ENCODE measurements at places on chromosomes 2 and 18.

DNA sequence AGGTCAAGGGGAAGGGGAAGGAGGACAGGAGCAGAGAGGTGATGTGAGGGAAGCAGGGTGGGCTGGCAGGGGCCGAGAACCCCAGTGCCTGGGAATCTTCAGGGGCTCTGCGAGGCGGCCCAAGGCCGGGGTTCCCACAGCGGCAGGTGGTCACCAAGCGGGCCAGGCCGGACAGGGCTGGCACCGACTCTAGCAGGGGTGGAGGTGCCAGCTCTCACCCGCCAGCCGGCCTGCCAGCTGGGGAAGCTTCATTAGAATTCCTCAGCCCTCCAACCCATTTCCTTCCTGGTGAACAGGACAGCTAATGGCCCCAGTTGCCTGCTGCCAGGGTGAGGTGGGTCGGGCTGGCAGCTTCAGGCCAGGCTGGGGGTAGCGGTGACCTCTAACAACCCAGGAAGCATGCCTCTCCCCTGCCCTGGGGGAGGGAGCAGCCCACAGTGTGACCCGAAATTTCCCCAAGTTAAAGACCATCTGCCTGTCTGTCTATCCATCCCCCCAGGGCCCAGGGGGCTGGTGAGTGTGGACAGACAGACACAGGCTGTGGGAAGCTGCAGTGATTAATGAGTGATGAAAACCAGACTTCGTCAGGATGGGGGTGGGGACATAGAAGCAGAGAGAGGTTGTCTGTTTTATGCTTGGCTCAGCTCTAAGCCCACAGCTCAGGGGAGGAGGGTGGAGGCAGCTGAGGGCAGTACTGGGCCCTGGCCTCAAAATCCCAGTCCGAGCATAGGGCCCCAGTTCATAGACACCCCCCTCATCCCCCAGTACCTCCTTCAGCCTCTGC is 144.1 kb downstream of the ZFP36L2 start:
- DNase-seq: no peak

DNA sequence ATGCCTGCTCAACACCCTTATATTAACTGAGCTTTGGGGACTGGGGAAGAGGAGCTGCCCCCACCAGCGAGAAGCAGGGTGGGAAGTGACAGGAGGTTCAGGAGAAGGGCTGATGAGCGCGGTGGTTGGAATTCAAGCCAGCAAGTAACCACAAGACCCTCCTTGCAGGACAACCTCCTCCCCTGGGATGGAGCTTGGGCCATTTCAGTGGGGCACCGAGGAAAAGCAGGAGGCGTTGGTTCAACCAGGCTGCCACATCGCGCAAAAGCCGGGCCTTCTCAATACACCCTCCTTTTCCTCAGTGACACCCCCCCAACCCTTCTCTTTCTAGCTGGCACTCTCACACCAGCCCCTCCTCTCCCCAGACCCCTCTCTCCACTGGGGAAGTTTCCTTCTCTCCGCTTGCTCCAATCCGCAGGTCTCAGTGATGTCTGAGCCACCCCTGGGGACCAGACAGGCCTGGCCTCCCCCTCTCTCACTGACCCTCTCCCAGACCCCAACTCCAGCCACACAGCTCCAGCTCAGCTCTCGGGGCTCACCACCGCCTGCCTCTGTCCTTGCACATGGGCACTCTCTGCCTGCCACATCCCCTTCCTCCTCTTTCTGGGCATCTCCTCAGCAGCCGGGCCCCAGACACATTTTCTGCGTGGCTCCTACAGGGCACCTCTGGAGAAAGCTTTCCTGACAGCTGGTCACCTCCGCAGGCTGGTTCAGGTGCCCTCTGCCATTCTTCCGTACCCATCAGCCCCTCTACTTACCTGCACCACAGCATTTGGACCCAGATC is 44.5 kb downstream of the KCNF1 start:
- DNase-seq: no peak

GRCh38 chr18:25345081-25345866 is 6.7 kb downstream of the ZNF521 start:
- no peak for DNase-seq

DNA sequence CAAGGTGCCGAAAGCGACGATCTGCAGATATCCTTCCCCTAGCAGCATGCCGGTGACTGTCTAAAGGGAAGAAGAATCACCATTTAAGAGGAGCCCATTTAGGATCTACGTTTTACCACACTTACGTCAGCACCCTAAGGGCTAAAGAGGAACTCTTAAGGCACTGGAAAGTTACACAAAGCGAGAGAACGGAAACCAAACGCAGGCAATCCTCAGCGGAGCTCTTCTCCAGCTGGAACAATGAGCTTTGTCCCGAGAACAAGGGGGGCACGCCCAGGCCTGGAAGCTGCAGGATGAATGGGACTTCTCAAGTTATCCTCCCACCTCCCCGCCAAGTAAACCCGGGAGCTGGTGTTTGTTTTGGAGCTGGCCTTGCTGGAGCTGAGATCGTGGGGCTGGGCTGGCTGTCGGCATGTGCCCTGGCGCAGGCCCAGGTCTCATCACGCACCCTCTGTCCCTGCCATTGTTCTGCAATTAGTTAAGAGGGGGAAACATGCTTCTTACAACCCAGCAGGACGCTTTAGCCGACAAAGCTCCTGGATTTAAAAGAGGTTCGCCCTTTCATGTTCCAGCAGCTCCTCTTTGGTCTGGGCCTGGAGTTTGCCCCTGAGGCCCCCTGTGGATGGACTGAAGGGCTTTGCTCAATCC is 36.4 kb downstream of the PXDN start:
- peak; percentile 63 for DNase-seq

- DNase-seq: peak; percentile 17
Measured at GRCh38 chr2:182541268-182541667, 114.4 kb upstream of the PDE1A start.

GRCh38 chr2:44528595-44528994 is 166.8 kb downstream of the CAMKMT start:
- no peak for DNase-seq

DNA sequence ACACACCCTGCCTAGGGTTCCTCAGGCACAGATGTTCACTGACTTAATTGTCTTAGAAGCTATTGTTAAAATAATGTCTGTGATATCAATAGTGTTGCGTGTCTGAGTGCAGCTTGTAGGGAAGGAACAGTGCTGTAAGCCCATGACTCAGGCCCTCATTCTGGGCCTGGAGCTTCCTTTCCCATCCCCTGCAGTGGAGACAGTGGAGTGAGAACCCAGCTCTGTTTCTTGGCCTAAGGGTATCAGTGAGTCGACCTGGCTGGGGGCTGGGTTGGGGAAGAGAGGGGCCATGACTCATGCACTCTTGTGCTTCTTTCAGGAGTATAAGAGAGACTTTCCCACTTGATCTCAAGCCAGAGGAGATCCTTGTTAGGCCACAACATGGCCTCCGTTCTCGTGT is 106.8 kb downstream of the HRH4 start:
- no peak for DNase-seq

GRCh38 chr2:20071397-20072383 is 20.3 kb upstream of the LAPTM4A start:
- DNase-seq: no peak

DNA sequence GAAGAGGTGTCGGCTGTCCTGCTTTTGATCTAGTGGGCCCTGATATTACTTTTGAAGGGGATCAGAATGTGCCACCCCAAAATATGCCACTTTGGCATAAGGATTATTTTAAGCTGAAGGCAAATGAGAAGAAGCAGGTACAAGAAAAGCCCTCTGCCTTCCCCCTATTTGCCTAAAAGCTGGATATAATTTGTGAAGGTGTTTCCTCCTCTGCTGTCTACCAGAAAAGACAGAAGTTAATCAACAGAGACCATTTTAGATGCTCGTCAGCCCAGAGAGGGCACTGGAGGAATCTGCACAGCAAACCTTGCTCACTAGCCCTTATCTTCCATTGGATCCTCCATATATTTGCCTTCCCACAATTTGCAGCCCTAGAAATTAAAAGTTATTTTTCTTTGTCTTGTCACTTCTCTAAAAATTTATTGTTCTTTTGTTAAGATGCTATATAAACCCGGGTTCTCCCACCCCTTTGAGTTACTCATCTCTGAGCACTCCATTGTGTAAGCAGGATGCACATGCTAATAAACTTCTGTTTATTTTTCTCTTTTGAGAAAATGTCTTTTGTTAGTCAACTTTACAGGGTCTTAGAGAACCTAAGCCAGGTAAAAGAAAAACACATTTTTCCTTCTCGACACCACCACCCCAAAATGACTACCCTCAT is 163.2 kb upstream of the SLC1A4 start:
- DNase-seq: no peak

GRCh38 chr2:154689158-154689557 is 9.3 kb upstream of the KCNJ3 start:
- no peak for DNase-seq

GRCh38 chr18:75247611-75248421 is 37.2 kb downstream of the TSHZ1 start:
- peak; percentile 76 for DNase-seq

GRCh38 chr2:47497843-47498460 is 95.0 kb downstream of the MSH2 start:
- DNase-seq: peak; percentile 37

DNA sequence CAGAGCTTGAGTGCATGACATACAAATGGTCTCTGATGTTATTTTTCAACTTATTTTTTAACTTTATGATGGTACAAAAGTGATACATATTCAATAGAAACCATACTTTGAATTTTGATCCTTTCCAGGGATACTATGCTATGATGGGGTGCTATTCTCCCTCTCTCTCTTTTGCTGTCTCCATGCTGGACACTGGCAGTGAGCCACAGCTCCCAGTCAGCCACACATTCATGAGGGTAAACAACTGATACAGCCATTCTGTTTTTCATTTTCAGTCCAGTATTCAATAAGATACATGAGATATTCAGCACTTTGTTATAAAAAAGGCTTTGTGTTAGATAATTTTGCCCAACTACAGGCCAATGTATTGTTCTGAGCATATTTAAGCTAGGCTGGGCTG is 859.3 kb upstream of the KLHL29 start:
- DNase-seq: no peak

DNA sequence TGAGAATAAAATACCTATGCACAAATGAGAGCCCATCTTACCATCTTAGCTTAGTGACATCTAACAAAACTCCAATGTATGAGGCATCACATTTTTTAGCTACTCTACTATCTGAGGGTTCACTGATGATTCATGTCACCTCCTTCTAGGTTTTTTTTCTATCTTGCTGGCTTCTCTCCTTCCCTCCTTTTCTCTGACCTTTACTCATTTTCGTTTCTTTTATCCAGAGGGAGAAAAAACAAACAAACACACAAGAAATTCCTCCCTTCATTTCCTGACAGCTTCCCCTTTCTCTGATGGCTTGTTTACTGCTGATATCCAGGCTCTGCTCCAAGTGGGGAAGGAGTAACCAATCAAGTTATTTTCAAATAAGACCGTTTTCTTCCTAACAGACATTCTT is 115.1 kb downstream of the UBE2E3 start:
- no peak for DNase-seq

- DNase-seq: no peak
Measured at GRCh38 chr18:77993188-77993981, 743.7 kb downstream of the GALR1 start.

- no peak for DNase-seq
Measured at GRCh38 chr2:133062931-133063665, 393.1 kb upstream of the LYPD1 start.

GRCh38 chr2:194706179-194706578 is 950.8 kb upstream of the SLC39A10 start:
- DNase-seq: no peak

GRCh38 chr18:54968807-54969206 is 9.5 kb upstream of the CCDC68 start:
- DNase-seq: no peak
